ENCODE measurements at places on chromosomes 7 and 10. TPM values are rescaled to one million over a fixed set of nuclear protein-coding genes. Genes with fewer than 3 reads are reported as not detected.

PRSS1 gene
- total RNA-seq, result not detected

BMPR1A gene
- 22.5 TPM for total RNA-seq

HTRA1 gene
- total RNA-seq, result 123 TPM

HDAC9 gene
- total RNA-seq, result 6.9 TPM

AOAH gene
- total RNA-seq, result not detected

PHKG1 gene
- not detected for total RNA-seq

TLX1 gene
- total RNA-seq, result not detected

CNTNAP2 gene
- total RNA-seq, result under 0.01 TPM

LLCFC1 gene
- not detected for total RNA-seq

ACBD7 gene
- total RNA-seq, result 0.16 TPM

VSTM4 gene
- total RNA-seq, result 3.1 TPM

GSTO1 gene
- total RNA-seq, result 159 TPM

KAT6B gene
- 13.1 TPM for total RNA-seq

LEP gene
- total RNA-seq, result 0.16 TPM

ZP3 gene
- 0.54 TPM for total RNA-seq

ZPBP gene
- not detected for total RNA-seq

CREB3L2 gene
- 31.4 TPM for total RNA-seq

SORCS1 gene
- not detected for total RNA-seq

GCK gene
- not detected for total RNA-seq

MINDY4 gene
- total RNA-seq, result 7.9 TPM

CCL26 gene
- total RNA-seq, result not detected

DGKI gene
- total RNA-seq, result 0.36 TPM

OPN1SW gene
- not detected for total RNA-seq

WIPF3 gene
- total RNA-seq, result not detected

ADRA2A gene
- total RNA-seq, result 0.36 TPM

LRRC17 gene
- 242 TPM for total RNA-seq

Data from cardiac atrium fibroblast (primary cell).